NB4 (cell line): ENCODE measurements at places on chromosomes 16 and 17.
A peak's percentile ranks its signal among the peaks of the same experiment; 100 is the strongest.

DNA sequence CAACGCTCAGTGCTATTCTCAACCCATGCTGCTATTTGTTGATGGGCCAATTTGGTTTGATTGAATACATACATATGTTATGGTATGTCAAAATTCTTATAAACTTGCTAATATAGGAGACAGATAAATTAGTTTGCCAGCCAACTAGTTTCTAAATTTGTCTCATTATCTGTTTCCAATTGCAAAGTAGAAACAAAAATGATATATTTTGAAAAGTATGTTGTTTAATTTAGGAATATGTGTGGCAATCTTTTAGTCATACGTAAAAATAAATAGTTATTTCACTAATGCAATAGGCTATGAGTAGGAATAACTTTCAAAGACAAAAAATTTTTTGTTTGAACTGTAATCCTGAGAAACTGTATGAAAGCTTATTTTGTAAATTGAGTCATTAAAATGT lies 210.6 kb upstream of the KCNJ16 start:
- no peak for DNase-seq

DNA sequence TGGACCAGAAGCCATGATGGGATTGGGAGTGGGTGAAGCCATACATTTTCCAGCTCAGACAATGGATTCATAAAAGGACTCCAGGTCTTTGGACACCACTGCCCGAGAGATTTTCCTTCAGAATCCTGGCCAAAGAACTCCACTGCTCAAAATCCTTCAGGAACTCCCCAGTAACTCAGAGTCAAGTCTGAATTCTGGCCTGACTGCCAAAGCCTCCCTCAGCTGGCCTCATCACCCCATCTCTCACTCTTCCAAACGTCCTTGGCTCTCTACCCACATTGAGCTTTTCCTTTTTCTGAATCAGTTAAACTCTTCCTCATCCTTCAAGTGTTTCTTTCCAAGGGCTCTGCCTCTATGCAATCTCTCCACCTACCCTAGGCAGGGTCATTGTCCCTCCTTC lies 1.2 kb upstream of the SEPTIN1 start:
- no peak for DNase-seq

DNA sequence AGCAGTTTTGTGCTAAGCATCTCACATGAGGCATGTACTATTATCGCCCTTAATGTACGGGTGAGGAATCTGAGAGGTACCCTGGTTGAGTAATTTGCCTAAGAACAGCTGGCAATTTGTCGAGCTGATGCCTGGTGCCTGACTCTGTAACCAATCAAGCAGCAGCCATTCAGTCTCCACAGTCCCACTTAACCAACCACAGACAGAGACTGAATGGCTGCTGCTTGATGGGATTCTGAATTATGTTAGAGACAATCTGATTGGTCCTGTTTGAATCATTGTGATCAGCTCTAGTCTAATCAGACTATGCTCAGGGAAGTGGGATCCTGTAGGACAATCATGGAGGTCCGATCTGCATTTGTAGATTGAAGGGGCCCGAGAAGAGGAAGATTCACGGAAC lies 447.0 kb downstream of the SHISA9 start:
- DNase-seq, result no peak

GRCh38 chr17:69170377-69170776 lies 28.7 kb upstream of the ABCA6 start:
- DNase-seq, result peak; percentile 42

DNA sequence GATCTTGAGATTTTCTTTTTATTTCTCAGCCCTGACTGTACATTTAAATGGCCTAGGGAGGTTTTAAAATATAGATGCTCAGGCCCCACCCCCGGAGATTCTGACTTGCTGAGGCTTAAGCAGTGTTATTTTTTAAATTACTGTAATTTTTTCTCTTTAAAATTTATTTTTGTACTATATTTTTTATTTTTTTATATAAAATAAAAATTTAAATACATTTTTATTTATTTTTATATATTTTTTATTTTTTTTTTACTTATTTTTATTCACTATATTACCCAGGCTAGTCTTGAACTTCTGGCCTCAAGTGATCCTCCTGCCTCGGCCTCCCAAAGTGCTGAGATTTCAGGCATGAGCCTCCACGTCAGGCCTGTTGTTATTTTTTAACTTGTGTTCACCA lies 83.3 kb downstream of the KATNIP start:
- no peak for DNase-seq

DNA sequence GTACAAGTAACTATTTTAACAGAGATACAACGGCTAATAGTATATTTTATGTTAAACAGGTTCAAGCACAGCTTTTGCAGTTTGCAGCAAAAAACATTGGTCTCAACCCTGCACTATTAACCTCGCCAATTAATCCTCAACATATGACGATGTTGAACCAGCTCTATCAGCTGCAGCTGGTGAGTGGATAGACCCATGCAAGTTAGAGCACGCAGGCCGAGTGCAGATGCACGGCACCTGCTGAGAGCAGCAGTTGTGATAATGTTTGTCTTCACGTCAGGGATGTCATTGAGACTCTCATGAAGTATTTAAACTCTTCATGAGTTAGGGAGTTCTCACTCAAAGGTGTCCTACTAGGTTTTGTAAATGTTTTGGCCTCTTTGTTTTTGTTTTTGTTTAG lies 45.6 kb downstream of the TMC6 start:
- DNase-seq, result no peak

DNA sequence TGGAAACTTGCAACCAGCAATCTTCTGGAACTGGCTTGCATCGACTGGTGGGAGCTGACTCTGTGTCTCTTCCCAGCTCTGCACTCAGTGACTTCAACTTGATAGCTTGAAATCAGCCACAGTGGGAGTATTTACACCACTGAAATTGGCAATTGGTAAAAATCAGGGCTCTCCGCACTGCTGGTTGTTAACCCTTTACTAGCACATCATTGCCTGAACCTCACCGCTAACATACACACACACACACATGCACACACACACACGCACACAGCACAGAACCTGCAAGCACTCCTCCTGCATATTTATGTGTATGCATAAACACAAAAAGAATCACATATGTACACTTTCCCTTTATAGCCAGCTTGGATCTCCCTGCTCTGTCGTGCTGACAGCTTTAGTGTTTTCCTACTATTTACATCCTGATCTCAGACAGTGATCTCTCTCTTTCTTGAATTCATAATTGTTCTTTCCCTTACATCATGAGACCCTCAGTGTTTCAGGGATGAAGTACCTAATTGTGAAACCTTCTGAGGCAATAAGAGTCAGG lies 7.9 kb upstream of the TMIGD1 start:
- DNase-seq, result no peak
